ENCODE measurements at places on chromosomes 1 and 21.

DNA sequence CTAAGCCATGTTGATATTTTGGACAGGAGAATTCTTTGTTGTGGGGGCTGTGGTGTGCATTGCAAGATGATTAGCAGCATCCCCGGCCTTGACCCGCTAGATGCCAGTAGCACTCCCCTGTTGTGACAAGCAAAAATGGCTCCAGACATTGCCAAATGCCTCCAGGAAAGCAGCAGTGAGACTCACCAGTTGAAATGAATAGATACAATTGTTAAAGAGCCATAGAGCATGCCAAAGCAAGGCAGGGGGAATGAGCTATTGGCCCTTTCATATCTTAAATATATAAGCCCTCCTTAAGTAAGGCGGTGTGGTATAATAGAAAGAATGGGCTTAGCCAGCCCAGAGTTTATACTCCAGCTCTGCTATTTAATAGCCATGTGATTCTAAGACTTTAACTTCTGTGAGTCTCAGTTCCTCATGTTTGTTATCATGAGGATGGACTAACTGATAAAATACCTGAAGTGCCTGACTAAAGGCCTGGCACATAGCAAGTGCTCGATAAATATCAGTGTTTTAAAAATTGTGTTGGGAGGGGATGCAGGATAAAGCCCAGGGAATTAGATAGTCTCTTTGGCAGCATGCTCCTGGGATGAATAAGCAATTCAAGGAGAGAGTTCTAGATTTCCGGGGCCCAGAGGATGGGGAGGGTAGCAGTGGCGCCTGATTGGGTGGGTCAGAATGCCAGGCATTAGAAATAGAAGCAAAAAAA, 21.1 kb upstream of the RGS4 start:
- DNase-seq, result no peak

- no peak for DNase-seq
Measured at GRCh38 chr1:888297-888696, 35.4 kb upstream of the SAMD11 start.

- DNase-seq, result no peak
Measured at GRCh38 chr1:200486634-200487033, 76.8 kb upstream of the ZNF281 start.

DNA sequence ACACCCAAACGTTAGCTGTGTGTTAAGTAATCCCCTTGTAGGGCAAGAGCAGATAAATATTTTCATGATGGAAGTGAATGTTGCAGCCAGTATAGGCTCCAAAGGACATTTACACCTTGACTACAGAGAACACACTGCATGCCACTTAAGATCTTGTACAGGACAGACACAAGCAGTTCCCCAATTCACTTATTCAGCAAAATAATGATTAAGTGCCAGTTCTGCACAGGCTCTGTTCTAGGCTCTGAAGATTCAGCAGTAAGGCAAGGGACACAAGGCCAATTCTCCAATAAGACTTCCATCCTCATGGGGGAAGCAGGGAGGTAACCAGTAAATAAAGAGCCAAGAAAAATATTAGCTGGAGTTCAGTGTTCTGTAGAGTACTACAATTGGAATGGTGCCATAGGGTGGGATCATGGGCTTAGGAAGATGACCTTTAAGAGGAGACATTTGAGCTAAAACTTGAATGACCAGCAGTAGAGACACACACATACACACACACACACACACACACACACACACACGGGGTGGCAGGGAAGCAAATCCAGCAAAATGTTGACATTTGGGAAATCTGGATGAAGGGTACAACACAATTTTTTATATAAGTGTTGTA, 199.9 kb upstream of the JUN start:
- no peak for DNase-seq

DNA sequence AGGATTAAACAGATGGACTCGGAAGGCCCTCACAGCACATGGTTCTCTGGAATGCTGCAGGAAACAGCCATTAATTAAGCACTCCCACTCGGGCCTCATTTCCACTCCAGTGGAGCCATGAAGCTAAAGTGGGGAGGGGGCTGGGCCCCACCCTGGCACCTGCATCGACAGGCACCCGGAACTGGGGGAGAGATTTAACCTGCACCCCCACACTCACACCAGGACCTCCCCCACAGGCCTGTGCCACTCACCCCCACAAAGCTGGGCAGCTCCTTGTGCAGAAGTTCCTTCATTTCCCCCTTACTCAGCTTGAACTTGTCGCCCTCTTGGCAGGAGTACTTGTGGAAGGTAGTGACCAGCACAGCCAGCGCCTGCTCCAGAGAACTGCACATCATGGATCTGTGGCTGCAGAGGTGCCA, 2.2 kb downstream of the S100A2 start:
- DNase-seq, result no peak

All from GM12864 (cell line).